ENCODE measurements at places on chromosomes 12 and 14.

DNA sequence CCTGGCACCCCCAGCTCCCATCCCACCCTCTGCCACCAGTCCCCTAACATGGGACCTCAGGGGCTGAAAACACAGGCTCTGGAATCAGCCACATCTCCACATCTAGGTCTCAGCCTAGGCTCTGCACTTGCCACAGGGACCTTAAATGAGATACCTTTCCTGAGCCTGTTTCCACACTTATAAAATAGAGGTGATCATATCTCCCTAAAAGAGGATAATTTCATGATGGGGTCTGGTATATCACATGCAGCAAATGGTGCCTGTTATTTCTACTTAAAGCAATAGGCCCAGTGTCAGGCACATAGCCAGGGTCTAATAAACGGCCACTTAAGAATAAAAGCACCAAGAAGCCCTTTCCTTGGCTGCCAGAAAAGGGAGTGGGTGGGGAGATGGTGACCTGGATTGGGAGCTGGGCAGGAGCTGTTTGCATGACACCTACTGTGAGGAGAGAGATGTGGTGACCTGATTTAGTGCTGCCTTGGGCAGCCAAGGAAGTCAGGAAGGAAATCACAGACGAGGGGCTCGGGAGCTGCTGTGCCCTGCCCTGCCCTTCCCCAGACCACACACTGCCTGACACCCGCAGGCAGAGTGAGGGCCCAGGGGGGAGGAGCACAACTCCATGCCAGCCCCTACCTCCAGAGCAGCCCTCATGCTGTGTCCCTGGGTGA lies 71.2 kb downstream of the IRF2BPL start:
- no peak for DNase-seq

- DNase-seq = no peak
Observed at GRCh38 chr14:99357916-99358390, 86.0 kb upstream of the BCL11B start.

GRCh38 chr12:128155571-128155970 lies 111.4 kb upstream of the TMEM132C start:
- no peak for DNase-seq

DNA sequence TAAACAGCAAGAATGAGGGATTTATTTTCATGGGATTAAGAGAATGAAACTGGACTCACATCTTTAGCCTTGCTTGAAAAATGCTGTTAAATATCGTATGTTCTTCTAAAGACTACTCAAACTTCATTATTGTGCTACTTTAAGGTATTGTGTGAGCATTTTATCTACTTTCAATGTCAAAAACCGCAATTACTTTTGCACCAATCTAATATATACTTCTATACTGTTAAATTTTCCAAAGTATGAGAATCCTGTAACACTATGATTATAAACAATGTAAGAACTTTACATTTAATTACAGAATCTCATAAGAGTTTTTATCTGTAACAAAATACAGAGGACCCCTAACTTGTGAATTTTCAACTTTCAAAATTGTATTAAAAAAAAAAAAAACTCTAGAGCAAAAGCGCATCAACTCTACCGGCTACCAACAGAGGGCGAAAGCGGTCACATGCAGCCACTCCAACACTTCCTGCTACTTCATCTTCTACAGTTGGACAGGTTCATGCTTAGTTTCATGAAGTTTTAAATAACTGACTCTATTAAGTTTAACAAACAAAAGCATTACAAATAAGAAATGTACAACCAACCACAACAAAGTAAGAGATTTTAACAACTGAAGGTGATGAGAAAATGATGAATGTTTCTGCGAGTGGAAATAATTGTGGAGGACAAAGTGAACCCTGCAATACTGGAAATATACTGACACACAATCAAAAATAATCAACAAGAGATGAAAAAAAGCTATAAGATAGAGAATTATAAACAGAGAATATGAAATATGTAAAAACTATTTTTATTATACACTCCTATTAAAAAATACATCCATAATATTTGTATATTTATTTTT lies 210.9 kb downstream of the MED13L start:
- peak; percentile 52 for DNase-seq

DNA sequence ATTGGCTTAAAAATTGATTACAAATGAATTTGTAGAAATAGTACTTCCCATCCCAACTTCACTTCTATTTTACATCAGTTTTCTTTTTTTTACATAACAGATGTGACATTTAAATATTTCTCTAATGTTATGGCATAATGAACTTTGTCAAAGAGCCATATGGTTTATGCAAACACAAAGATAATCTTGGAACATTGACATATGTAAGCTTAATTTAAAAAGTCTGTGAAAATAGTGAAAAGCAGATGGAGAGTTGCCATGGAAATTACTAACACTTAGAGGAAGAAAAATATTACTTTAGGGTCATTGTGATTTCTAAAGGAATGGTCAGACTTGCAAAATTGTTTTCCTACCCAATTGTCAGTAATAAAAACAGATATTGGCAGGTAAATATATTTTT lies 232.4 kb downstream of the AEBP2 start:
- DNase-seq = no peak

GRCh38 chr12:14167005-14167628 lies 185.7 kb upstream of the GRIN2B start:
- DNase-seq = peak; percentile 77

- DNase-seq = no peak
Observed at GRCh38 chr14:105223260-105223659, 25.1 kb upstream of the BTBD6 start.

DNA sequence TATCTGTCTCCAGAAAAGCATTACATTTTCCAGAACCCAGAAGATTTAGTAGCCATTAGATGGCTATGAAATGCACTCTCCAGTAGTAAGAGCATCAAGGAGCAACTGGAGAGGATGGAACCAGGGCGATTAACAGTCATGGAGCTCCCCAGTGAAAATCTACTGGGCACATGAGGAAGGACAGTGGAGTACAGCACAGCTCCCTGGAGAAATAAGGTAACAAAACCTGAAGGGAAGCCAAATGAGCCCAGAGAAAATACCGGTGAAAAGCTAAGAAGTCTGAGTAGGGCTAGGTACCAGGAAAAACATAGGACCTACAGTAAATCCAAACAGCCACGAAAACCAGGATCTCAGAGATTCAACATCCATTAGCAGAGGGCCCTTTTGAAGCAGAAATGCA lies 21.6 kb downstream of the SOX5 start:
- no peak for DNase-seq

DNA sequence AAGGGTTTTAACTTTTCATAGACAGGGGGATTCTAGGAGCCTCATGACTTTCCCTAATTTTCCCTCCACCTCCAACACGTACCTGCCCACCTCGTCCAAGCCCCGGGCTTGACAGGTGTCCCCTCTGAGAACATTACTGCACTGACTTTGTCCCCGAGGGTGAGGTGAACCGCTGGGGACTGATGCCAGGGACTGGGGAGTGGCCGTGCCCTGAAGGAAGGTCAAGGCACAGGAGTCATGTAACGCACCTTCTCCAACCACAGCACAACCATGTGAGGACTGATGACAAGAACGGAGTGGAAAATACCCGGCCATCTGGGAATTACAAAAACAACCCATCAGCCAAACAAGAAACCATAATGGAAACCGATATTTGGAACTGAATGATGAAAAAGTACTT lies 214.7 kb upstream of the C14orf180 start:
- DNase-seq = no peak

DNA sequence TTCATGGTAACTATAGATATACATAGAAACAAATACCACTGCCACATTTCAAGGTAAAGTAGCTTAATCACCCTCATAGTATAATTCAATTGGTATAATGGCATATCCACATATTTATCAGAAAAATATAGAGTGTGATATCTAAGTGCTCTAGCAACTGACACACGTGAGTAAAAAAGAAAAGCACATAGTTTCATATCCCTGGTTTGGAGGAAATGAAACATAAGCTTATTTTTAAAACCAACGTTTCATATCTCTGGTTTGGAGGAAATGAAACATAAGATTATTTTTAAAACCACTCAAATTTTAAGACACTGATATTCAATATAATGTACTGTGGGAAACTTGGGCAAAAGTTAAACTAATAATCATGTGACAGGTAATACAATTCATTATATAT lies 2.1 kb downstream of the OR6C70 start:
- DNase-seq = no peak

- peak; percentile 60 for DNase-seq
Observed at GRCh38 chr12:58529897-58530741, 390.2 kb downstream of the LRIG3 start.

- no peak for DNase-seq
Observed at GRCh38 chr14:72098210-72098609, 166.0 kb downstream of the RGS6 start.

GRCh38 chr14:65425885-65426284 lies 13.4 kb downstream of the FUT8 start:
- no peak for DNase-seq

- no peak for DNase-seq
Observed at GRCh38 chr14:58667900-58668299, 30.1 kb downstream of the DACT1 start.

- DNase-seq = no peak
Observed at GRCh38 chr12:69666798-69667197, 32.3 kb downstream of the BEST3 start.

DNA sequence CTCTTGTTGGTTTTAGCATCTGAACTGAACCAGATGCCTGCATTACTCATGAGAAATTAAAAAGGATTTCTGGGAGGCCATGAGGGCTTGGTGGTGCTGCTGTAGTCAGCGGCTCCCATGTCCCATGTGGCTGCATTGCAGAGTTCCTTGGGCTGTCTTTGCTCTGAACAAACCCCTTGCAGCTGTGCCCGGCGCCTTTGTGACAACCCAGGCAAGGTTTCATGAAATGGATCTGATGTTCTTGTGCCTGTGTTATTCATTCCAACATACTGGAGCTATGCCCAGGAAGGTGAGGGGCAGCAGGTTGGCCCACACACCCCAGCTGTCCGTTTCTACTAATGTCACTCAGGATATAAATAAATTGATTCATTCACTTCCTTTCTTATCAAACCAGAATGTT lies 40.8 kb downstream of the TGFB3 start:
- no peak for DNase-seq

DNA sequence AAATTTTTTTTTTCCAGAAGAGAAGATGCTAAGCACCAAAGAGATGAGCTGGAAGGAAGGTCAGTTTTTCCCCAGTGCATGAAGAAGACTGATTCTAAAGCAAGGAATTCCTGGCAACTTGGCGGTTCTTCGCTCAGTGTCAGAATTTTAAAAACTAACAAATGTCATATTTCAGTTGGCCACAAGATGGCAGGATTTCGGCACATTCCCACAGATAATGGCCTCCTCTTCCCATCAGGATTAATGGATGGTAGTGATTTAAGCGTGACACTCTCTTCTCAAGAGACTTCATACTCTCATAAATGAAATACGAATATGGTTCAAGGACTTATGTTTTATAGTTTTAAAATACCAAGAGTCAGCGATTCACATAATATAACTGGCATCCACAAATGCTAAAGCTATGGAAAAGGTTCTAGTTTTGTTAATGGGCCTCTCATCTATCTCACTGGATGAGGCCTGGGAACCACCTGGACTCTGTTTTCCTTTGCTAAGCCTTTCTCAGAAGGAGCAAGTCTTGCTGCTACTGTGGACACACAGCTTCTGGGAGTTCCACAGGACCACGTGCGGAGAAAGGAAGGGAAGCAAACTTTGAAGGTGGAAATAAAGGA lies 46.1 kb upstream of the PTPRO start:
- peak; percentile 61 for DNase-seq

GRCh38 chr14:55938249-55938791 lies 179.9 kb upstream of the PELI2 start:
- DNase-seq = peak; percentile 35

- peak; percentile 38 for DNase-seq
Observed at GRCh38 chr12:122499991-122500684, 594 bp downstream of the ZCCHC8 start.

DNA sequence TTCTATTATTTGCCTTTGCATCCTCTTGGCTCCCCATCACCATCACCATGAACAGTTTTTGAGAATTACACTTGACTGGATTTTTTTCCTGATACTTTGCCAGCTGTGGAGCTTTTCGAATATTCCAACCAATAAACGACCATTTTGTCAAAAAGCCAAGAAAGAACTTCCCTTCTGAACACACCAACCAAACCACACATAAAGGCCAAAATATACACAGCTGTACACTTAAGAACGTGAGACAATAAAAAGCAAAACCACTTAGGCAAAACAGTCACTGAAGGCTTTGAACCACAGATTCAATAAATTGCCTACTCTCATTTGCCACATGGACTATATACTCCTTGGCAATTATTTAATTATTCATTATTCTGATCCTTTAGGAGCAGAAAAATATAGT lies 1.1 kb downstream of the C14orf93 start:
- no peak for DNase-seq

DNA sequence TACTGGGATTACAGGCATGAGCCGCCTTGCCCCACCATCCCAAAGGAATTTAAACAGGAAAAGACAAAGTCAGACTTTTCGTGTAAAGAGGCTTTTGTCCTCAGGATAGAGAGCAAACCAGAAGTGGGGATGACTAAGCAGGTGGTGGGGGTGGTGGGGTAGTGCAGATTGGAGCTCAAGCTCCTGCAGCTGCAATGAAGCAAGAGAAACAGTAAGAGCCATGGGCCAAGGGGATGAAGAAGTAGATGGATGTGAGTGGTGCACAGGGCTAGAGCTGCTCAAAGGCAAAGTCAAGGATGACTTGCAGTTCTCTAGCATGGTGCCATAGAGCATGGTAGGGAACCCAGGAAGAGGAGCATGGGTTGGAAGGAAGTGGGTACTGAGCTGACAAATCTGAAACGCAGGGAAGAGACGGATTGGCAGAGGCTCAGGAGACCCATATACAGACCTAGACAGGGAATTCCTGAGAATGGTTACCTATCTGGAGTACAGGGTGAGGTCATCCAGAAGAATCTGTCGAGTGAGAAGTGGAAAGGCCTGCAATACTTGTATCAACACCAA lies 11.4 kb upstream of the RNF34 start:
- peak; percentile 58 for DNase-seq

DNA sequence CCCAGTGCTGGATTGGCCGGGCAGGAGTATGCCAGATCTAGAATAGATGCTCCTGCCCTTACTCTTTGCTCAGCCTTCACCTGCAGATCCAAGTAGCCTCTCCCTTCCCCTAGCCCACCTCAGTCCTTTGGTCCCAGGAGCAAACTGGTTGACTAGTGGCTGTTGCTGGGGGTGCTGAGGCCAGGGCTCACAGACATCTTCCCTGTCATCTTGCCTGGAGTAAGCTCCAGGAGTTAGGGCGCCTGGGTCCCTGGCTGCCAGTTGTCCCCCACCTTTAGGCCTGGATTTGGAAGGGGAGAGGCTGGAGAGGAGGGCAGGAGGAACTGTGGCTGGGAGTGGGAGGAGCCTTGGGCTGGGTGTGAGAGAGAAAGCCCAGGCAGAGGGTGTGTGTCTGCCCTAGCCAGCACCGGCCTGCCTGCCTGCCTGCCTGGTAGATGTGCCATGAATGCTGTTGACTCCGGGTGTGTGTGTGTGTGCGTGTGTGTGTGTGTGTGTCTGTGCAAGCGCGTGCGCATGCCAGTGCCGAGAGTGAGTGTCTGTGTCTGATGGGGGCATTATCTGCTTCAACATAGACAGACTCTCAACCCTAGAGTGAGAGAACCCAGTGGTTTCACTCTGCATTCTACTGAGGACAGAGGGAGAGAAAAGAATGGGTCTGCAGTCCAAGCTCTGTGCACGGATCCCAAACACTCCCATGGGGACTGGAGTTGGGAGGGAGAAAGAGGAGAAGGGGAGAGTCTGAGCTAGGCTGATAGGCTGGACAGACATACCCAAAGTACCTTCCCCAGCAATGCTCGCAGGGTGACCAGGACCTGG lies 845 bp upstream of the RARG start:
- peak; percentile 64 for DNase-seq

- no peak for DNase-seq
Observed at GRCh38 chr14:104253901-104254353, 115.5 kb downstream of the KIF26A start.

GRCh38 chr14:74324931-74325361 lies 22.2 kb upstream of the ABCD4 start:
- peak; percentile 67 for DNase-seq

- no peak for DNase-seq
Observed at GRCh38 chr14:71467361-71467811, 464.8 kb upstream of the RGS6 start.

Data from urothelium cell line (cell line).